ENCODE measurements at places on chromosomes 3 and 15.

DNA sequence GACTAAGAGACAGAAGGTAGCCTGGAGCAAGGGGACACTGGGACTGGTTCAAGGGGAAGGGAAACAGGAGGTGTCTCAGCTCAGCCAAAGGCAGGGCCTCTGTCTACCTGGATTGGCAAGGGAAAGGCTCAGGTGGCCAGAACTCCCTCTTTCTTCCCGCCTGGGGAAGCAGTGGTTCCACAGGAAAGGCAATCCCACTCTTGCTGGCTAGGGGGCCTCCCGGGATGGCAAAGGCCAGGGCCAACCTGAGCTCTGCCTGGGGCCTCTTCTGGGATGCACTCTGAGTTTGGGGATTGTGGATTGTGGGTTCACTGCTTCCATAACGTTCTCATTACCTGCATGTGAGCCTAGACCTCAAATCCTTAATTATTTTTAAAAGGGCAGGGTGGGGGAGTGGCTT, 13.0 kb upstream of the PARP6 start:
- no peak for DNase-seq

DNA sequence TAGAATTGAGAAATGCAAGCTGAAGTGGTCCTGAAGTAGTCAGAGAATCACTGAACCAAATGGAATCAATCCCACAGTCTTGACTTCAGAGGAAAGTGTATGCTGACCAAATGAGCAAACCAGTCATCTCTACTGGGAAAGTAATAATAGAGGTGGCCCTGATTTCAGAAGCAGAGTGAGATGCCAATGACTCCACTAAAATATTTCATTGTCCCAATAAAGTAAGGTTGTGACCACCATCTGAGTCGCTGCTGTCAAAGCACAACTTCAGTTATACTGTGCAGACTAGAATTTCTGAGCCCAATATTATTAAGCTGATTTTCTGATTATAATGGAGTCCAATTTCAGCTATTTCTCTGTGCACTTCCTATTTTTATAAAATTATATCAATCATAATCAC, 334.4 kb upstream of the THBS1 start:
- no peak for DNase-seq

GRCh38 chr3:148759430-148759829, 61.7 kb downstream of the AGTR1 start:
- DNase-seq, result no peak

- no peak for DNase-seq
These were observed 60.8 kb upstream of the POLG start for GRCh38 chr15:89395461-89395871.

DNA sequence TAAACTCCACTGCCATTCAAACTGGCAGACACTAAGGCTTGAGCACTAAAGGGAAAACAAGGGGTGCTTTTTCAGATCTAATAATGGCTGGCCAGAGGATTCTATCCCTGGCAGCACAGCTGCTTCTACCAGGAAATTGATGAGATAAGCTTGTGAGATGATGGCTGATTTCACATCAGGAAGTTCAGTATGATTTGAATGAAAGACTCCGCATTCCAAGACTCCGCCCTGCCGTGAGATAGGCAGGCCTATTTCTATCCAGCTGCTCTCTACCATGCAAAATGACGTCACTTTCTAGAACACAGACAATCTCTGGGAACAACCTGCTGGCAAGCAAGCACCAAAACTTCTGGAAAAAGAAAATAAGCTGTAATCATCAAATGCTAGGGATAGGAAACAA, 171.8 kb downstream of the WDR76 start:
- peak; percentile 42 for DNase-seq

GRCh38 chr15:88391006-88391405, 76.2 kb downstream of the MRPL46 start:
- DNase-seq, result no peak

DNA sequence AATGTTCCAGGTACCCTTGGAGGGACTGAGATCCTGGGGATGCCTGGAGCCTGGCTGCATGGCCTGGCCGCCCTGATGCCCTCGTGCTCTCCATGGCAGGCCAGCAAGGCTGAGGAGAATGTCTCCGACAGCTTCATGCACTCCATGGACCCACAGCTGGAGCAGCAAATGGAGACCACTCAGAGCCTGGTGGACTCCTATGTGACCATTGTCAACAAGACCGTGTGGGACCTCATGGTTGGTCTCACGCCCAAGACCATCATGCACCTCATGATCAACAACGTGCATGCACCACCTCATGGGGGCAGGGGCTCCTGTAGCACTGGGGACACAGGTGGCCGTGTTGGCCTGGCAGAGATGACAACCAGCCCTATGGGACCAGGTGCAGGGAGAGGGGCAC, 19.7 kb downstream of the GOLGA6A start:
- DNase-seq, result no peak

All from mucosa of gallbladder (tissue), 1 donor.